ENCODE measurements at places on chromosomes 13 and 19.

DNA sequence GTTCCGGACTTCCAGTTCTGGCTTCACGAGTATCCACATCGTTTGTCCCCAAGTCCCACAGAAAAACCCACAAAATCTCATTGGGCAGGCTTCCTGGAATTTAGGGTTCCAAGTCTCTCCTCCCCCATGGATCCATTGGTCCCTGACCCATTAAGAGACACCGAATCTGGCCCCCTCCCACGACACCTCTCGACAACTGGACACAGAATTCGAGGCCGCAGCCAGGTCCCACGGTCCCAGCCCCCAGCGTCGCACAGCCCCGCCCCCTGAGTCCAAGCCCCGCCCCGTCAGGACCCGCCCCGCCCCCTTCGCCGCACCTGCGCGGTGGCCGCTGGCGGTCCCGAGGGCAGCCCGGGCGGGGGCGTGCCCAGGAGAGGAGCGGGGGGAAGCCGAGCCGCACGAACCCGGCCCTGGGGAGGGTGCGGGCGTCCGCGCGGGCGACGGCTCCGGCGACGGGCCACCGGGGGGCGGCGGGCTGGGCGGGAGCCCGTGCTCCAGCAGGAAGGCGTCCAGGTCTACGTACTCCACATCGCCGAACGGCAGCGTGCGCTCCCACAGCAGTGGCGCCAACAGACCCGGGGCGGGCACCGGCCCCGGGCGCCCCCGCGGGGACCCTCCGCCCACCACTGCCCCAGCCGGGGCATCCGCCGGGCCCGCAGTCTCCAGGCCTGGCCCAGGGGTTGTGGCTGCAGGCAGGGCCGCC is 1.8 kb downstream of the DBP start:
- DNase-seq = peak; percentile 37

DNA sequence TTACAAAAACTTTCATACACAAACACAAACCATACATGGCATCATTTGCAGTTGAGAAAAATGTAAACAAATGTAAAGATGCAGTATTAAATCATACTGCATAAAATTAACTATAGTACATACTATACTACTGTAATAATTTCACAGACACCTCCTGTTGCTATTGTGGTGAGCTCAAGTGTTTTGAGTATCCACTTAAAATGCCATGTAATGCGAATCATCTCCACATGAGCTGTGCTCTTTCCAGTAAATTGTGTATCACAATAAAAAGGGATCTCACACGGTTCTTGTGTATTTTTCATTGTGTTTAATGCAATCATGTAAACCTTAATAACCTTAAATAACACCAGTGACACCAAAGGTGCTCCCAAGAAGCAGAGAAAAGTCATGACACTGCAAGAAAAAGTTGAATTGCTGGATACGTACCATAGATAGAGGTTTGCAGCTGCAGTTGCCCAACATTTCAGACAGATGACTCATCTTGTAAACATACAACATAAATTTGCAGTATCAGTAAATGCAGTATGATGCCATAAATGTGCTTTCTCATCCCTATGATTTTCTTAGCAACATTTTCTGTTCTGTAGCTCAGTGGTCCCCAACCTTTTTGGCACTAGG is 166.6 kb downstream of the RAP2A start:
- DNase-seq = peak; percentile 91

DNA sequence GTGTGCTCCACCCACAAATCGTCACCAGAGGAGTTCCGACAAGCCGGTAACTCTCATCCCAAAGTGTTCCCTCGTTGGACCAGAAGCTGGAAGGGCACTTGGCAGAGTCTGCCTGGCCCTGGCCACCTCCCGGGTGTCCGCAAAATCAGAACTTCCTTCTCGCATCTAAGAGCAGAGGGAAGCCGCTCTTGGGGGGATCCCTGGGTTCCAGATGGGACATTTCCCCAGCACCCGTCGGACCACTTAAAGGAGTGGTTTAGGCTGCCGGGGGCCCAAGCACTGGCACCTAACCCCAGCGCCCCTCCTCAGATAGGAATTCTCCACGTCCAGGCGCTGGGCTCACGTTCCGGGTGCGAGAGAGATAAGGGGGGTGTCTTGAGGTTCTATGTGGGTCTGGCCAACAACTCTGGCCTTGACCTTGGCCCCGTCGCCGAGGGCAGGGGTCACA is 857 bp upstream of the MAP2K7 start:
- no peak for DNase-seq

- no peak for DNase-seq
Measured at GRCh38 chr13:34241332-34241731, 423.4 kb downstream of the RFC3 start.

DNA sequence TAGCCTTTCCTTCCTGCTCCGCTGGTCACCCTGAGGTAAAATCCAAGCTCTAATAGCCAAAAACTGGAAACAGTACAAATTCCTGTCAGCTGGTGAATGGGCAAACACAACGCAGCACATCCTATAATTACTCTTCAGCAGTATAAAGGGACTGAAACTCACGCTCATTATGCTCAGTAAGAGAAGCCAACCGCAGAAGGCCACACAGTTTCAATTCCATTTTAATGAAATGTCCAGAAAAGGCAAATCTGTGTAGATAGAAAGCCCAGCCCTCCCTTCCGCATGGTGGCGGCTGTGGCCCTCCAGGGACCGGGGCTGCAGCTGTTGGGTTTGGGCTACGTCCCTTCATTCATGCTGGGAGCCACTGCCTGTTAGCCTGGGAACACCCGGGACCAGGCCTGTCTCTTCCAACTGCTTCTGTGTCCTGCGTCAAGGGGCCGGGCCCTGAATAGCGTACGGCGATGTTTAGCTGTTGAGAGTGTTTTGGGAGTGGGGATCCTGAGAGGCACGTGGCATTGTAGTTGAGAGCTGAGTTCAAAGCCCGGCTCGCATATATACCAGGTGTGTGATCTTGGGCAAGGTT is 23.5 kb downstream of the NKPD1 start:
- DNase-seq = no peak

GRCh38 chr13:44969551-44970484 is 19.5 kb downstream of the NUFIP1 start:
- peak; percentile 81 for DNase-seq

DNA sequence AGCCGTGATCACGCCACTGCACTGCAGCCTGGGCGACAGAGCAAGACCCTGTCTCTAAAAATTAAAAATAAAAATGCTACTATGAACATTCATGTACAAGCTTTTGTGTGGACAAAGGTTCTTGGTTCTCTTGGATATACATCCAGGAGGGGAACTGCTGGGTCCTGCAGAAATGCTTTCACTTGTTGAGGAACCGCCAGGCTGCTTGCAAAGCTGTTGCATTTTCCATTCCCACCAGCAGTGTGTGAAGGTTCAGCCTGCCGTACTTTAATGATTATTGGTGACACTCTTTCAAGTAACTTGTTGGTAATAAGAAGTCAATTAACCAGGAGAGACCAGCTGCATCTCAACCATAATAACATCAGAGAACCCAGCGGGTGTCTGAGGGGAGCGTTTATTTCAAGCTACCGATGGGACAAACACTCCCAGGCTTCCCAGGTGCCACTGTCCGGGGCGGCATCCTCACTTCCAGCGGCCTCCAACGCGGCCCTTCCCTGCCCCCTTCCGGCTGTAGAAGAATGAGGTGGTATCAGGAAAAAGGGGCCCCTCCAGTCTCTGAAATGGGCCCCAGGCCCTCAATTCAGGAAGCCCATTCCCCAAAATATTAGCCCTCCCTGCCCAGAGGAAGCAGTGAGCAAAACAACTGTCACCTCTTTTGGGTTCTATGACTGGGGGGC is 15.2 kb upstream of the PPP1R12C start:
- no peak for DNase-seq

GRCh38 chr13:53074114-53074513 is 45.5 kb downstream of the OLFM4 start:
- DNase-seq = no peak

GRCh38 chr19:9073806-9074205 is 13.1 kb upstream of the OR1M1 start:
- DNase-seq = no peak

Data from fibroblast of pulmonary artery (primary cell).